NCI-H1417 (cell line): ENCODE measurements at places on chromosomes 6 and 20.

DNA sequence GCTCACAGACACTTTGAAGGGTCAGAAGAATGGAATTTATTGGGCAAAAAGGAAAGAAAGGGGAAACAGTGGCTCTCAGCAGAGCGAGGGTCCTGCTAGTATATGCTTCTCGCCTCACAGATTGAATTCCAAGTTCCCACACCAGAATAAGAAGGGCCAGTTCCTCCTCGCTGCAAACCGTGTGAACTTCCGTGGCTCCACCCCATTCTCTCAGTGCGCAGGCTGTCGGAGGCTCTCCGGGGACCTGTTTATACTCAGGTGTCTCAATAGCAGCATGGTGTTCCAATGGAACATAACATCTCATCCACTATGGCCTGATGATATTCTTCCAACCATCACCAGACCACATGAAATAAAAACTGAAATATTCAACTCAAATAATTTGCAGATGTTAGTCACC, 4.6 kb downstream of the SAMD3 start:
- DNase-seq = no peak

DNA sequence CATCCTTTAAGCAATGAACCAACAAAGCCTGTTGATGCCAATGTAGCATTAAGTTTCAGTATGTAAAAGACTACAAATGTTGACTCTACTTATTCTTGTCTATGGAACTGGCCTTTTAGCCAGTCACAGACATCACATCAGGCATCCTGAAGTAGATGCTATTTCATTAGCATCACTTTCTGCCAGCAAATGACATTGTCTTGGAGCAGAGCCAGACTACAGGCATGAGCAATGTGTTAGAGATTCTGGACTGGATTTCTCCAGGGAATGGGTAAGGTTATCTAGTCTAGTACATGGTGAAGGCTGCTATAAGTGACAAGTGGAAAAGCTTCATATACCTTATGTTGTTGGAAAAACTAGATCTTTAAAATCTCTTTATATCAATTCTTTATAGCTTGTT, 142.9 kb downstream of the ADGRB3 start:
- peak; percentile 57 for DNase-seq

DNA sequence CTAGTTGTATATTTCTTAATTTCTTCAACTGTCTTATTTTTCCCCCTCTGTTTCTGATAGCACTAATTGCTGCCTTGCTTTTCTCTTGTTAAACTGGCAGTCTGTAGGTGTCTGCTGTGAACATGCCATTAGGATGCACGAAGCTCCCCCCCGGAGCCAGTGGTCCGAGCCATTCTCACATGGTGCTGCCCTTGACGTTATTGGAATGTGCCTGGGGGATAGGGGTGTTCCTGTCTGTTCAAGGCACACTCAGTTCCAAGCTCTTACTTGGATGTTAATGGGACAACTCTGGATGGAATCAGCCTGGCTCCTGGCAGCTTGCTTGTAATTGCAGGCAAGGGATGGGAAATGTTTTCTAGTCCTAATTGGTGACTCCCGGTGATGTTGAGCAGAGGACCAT, 68.4 kb downstream of the RREB1 start:
- DNase-seq = no peak

GRCh38 chr6:113495521-113495920, 361.6 kb upstream of the MARCKS start:
- DNase-seq = no peak

DNA sequence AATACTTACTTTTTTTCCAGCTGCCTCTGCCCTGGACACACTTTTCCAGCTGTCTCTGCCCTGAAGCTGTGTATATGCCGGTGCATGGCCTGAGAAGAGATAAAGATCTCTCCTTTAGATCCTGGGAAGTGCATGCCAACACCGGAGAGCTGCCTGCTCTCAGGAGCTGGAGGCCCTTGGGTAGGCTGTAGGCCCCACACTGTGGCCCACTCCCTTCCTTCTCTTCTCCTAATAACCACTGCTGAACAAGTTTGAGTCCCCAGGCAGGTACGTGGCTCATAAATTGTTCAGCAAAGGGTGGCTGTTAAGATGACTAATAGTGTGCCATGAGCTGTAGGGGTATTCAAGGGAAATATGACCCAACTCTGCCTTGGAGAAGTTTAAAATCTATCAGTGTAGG, 102.5 kb downstream of the CD24 start:
- DNase-seq = no peak

GRCh38 chr6:158970640-158971275, 29.2 kb downstream of the RSPH3 start:
- no peak for DNase-seq

- DNase-seq = peak; percentile 96
Measured at GRCh38 chr6:111651185-111652034, 45.7 kb upstream of the TRAF3IP2 start.

DNA sequence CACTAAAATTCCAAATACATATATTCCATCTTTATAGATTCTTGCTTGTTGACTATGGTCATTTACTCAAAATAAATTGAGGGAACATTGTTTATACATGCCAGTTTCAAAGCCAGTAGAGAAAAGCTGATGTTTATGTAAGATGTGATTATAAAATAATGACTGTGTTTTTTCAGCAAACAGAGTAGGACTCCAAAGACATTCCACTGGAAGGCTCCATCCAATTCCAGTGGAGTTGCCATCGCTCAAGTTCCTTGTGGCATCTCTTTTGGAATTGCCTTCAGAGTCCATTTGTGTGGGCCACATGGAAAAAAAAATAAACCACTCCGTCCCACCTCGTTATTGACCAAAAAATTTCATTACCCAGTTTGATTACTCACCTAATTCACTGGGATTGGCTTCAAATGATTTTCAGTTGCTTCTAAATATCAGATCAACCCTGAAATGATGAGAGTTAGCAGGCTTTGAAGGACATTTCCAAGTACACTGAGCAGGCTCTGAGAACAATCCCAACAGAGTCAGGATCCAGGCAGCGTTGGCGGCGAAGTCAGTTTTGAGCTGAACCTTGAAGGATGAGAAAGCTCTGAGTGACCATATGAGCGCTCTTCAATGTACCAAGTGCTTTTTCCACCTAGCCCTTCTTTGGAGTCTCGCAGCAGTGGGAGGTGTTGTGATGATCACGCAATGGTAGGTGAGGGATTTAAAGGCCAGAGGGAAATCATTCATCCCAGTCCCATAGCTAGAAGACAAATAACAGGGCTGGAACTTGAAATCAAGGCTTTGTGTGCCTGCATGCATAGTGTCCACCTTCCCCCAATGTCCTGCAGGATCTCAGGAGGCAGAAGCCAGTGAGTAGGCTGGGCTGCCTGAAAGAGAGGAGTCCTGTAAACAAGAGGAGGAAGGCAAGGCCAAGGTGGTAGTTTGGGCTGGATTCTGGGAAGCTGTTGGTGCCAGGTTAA, 281.7 kb downstream of the CDC5L start:
- DNase-seq = no peak

DNA sequence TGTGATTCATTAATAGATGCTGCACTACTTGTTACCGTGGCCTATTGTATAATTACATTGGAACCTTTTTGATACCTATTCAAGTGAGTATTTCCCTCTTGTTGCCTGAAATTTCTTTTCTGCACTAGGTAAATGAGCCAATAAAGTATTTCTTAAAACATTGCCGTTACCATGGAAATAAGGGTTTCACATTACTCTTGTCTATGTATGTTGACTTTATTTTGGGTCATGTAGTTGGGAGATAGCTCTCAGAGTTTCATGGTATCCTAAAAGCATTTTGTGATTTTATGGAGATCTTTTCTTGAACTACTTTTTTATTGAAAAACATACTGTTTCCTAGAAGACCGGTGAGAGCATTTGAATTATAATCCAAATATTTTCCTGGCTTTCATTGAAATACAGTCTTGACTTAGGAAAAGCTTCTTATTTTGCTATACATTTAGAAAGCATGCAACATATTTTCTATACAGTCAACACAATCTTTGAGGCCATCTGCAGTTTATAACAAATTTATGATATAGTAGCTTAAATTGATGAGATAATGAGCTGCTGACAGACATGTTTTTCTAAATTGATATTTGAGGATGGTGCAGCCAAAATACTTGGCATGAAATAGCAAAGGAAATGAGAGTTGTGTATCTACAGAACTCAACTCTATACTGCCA, 650.4 kb downstream of the RFPL4B start:
- no peak for DNase-seq

DNA sequence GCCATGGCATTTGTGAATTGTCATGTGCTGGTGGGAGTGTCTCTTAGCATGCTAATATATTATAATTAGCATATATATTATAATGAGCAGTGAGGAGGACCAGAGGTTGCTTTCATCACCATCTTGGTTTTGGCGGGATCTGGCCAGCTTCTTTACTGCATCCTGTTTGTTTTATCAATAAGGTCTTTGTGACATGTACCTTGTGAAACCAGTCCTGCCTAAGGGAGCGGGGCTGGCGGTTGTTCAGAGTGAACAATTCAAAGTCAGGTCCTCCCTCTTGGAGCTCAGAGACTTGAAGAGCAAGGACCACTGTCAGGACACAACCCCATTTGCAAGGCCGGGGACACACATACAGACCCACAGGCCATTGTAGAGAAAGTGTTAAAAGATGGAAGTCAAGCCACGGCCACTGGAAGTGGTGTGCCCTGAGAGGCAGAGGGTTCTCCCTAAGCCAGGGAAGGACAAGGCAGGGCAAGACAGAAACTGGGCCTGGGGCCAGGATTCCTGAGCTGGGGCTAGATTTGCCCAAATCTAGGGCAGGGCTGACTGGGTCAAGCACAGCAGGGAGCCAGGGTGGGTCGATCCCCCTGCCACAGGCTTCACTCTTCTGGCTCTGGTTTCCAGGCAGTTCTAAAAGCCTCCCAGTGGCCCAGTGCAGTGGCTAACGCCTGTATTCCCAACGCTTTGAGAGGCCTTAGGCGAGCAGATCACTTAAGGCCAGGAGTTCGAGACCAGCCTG, 14.2 kb downstream of the SLC52A3 start:
- DNase-seq = no peak

GRCh38 chr6:137001299-137001976, 43.3 kb downstream of the IL20RA start:
- no peak for DNase-seq

DNA sequence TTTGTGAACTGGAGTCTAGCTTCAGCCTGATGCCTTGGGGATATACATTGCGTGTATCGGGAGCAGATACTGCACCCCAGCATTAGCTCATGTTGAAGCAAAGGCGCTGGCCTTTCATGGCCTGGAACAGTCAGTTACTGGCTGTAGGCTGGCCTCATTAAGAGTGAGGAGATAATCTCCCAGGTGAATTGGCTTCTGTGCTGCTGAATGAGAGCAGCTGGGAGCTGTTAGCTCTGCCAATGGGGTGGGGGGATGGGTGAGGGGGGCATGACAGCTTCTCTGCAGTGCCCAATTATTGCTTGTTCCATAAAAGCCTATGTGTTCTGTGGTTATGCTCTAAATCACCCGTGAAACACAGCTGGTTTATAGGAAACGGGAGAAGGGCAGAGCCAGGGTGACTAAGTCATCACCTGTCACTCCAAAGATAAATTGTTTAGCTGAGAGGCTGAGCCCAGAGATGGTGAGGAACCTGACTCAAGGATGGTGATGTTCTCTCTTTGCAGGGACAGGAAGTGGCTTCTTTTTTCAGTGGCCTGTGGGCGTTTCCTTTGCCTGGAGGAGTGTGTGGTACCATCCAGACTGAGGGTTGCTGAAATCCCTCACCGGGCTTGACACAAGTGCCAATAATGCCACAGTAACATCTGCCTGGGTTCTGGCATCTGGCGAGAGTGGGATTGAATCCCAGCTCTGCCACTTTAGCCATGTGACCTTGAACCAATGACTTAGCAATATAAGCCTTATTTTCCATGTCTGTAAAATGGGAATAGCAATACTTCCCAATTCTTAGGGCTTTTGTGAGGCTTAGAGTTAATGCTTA, 170.8 kb downstream of the BCAS1 start:
- no peak for DNase-seq

GRCh38 chr6:3297006-3297405, 38.3 kb downstream of the PSMG4 start:
- peak; percentile 58 for DNase-seq

DNA sequence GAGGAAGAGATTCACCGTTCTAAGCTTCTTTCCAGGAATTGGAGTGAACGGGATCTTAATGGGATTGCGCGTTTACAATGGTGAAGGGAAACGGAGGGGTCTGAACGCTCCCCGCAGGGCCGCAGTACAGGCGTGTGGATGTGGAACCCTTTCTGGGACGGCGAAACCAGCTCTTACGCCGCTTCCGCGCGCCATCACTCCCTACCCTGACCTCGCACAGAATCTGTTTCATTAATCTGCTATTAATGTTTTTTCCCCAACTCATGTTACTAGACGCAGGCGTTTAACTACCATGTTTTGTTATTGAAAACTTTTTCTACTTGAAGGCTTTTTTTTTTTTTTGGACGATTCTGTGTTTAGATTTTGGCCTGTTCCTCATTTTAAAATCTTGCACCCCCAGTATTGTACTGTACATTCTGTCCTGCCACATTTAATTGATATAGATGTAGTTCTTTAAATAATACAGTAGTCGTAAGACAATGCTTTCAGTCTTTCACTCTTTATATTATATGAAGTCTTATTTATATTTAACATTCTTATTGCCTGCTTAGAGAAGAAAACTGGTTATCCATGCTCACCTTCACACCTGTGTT, 696 bp upstream of the SUPT3H start:
- no peak for DNase-seq

DNA sequence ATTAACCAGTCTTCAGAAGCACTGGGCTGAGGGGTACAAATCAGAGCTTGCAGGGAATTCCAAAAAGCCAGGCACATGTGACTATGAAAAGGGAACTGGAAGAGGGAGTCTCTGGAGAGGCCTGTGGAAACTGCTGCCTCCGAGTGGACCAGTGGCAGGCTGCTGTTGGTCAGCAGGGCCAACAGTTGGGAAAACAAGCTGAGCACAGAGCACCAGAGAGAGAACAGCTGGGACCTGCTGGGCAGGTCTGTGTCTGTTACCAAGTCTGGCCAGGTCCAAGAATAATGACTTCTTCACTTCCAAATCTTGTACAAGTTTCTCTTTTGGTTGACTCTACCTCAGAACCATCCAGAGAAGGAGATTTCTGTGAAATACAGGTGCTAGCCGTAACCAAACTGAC, 81.4 kb downstream of the LIN28B start:
- no peak for DNase-seq

DNA sequence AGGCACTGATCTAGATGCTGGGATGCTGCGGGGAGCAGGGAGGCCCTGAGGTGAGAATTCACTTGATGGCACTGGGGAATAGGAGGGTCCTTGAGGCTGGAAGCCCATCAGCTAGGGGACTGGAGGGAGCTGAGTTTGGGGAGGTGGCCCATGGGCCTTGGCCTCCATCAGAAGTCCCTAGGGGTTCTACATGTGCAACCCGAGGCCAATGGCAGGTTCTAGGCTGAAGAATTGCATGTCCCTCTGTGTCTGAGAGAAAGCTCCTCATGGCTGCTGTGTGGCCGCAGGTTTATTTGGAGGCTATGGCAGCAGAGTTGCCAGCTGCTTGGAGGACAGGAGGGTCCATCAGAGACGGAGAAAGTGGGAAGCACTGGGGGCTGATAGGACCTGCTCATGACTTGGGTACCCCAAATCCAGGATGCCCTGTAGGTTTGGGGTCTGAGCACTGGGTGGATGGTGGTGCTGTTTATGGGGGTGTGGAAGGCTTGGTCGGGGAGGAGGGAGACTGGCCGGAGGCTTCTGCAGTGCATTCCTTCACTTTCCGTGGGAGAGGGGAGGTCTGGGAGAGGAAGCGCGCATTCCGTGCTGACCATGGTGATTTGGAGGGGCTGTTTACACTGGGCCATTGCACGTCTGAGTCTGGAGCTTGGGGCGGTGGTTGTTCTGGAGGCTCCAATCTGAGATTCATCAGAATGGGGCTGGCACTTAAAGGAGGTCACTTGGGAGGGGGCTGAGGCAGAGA, 24.8 kb upstream of the PHACTR3 start:
- no peak for DNase-seq
